Esophagus squamous epithelium (tissue), 5 donors: ENCODE measurements at places on chromosomes 3 and 15. TPM values are rescaled to one million over a fixed set of nuclear protein-coding genes. Genes with fewer than 3 reads are reported as not detected.

DNA sequence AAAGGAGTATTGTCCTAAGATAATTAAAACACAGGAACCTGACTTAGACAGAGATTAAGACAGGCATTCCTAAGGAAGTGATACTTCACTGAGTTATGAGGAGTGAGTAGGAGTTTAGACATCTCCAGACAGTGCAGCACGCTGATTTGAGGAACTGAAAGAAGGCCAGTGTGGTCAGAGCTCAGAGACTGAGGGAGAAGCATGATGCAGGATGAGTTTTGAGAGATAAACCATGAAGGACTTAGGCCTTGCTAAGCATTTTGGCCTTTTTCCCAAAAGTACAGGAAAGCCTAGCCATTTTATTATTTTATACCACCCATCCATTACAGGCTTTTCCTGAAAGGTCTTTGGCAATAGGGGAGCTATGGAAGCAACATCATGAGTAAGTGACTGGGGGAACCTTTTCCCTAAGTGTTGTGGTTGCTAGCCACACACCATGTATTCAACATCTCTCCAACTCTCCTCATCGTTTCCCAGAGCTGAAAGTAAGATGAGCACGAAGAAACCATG, 375.6 kb upstream of the TPRG1 start:
- no peak for DNase-seq

GRCh38 chr3:63943678-63944077, 31.5 kb upstream of the SCAANT1 start:
- DNase-seq: no peak

GRCh38 chr3:179565496-179565895, 2.8 kb downstream of the ACTL6A start:
- DNase-seq: no peak

- DNase-seq: no peak
Observed at GRCh38 chr3:157119369-157119951, 40.5 kb downstream of the CCNL1 start.

GRCh38 chr3:135192929-135193328, 397.9 kb downstream of the EPHB1 start:
- DNase-seq: no peak

DNA sequence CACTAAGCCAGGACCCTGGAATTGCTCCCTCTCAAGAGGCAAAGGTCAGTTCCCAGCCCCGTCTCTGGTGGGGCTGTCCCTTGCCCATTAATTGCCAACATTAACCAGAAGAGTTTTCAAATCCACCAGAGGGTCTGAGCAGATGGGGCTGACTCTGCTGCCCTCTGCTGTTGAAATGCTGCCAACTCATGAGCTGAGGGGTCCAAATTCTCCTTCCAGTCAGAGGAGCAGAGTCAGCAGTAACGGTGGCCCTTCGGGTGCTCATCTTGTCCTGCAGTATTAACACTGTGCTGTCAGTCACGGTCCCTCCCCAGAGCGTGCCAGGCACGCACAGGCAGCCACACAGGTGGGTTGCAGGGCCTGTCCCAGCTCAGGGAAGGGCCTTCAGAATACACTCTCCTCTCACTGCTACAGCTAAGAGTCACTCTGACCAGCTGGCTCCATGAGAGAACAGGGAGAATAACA, 10.7 kb upstream of the SPTBN5 start:
- DNase-seq: no peak

DNA sequence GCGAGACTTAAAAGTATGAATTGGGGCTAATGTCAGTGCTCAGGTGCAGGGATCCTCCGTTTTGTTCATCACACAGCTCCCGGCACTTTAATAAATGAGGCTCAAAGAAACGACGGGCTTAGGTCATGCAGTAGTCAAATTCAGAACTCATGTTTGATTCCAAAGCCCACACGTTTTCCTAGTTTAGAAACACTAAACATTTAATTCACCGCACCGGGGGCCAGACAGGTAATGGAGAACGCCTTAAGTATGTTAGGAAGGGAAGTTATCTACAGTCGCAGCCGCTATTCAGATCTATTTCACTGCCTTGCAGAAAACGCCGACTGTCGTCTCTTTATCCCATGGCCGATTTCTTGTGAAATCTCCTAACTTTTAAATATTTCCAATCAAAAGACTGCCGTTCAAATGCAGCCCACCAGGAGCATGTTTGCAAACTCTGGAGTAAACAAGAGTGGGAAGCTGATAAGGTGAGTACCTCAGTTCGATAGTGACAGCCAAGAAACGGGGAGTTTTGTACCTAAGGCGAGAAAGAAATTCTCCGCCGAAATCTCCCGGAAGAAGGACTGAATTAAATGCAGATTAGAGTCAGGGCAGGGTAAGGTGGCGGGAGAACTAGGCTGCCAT, 569 bp downstream of the HIGD2B start:
- no peak for DNase-seq

GRCh38 chr3:183824761-183825455, 469 bp downstream of the MAP6D1 start:
- no peak for DNase-seq

- no peak for DNase-seq
Observed at GRCh38 chr3:57877116-57877515, 121.0 kb downstream of the SLMAP start.

DNA sequence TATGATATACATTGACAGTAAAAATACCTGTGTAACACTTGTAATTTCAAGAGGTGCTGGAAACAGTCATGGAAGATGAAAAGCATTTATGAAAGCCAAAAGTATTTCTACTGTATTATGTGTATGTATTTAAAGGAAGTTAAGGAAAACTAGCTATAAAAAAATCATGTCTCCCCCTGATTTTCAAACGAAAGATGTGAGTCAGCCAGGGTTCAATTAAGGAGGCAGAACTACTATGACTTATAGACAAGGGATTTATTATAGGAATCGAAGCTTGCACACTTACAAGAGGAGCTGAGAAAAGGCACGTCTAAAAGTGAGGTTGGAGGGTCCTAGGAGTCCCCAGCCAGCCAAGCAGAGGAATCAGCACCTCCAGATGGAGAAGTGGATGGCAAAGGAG, 119.4 kb downstream of the SUCLG2 start:
- DNase-seq: no peak

- DNase-seq: no peak
Observed at GRCh38 chr3:107737914-107738313, 215.2 kb downstream of the BBX start.

DNA sequence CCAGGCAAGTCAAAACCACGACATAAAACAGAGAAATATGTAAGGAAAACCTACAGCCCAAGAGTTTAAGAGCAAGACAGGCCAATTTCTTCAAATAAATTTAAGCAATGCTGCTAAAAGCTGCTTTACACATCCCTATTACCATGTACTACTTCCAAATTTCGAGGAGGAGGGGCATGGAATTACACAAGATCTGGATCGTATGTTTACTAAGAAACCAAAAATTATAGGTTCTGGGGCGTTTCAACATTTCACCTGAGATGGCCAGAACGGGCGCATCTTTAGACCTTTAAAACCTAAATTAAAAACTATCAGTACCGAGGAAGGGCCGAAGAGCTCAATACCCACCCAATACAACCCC, 664 bp upstream of the NR2C2 start:
- no peak for DNase-seq

DNA sequence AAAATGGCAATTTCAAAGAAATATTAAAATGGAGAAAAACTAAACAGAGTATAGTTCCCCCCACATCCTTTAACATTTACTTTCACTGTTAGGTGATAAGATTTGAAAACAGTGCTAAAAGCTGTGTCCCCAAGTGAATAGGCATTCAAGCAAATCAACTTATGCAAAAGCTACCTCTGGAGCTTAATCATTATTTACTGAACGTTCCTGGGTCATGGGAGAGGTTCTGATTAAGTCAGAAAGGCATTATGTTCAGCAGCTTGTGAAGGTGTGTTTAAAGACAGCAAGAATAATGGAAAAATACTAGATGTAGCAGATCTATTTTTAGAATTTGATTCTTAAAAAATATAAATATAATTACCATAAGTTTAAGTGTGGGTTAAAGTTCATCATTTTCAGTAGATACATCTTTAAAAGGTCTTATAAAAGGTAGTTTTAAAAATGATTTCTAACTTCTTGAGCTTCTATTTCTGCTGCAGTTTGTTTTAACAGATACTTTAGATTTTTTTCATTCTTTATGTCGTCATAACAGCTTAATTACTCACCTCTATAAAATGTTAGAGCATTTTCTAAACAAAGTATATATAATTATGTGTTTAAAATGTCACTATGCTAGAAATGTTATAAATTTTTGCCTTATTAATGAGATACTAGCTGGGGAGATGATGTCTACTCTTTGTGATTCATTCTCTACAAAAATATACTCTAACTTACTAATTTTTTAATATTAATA, 127.9 kb downstream of the MITF start:
- no peak for DNase-seq

GRCh38 chr15:90711842-90712241, 5.3 kb upstream of the BLM start:
- no peak for DNase-seq

GRCh38 chr3:125611908-125612307, 16.6 kb upstream of the OSBPL11 start:
- DNase-seq: no peak

- no peak for DNase-seq
Observed at GRCh38 chr3:129651435-129652202, 45.1 kb upstream of the PLXND1 start.

GRCh38 chr3:183122257-183122932, 23.1 kb upstream of the MCCC1 start:
- DNase-seq: no peak

GRCh38 chr3:122247087-122247824, 63.8 kb downstream of the CASR start:
- no peak for DNase-seq

- no peak for DNase-seq
Observed at GRCh38 chr3:157872902-157873301, 233.3 kb downstream of the SHOX2 start.

DNA sequence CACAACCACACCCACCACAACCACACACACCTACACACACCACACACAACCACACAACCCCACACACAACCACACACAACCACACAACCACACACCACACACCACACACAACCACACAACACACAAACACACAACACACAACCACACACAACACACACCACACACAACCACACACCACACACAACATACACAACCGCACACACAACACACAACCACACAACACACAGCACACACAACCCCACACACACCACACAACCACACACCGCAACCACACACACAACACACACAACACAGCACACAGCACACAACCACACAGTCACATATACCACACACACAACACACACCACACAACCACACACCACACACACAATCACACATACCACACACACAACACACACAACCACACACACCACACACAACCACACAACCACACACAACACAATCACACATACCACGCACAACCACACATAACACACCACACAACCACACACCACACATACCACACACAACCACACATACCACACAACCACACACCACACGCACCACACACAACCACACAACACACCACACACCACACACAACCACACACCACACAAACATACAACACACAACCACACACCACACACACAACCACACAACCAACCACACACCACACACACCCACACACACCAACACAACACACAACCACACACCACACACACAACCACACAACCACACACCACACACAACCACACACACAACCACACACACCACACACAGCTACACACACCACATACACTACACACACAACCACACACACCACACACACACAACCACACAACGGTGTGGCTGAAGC, 23.7 kb downstream of the CPN2 start:
- no peak for DNase-seq

DNA sequence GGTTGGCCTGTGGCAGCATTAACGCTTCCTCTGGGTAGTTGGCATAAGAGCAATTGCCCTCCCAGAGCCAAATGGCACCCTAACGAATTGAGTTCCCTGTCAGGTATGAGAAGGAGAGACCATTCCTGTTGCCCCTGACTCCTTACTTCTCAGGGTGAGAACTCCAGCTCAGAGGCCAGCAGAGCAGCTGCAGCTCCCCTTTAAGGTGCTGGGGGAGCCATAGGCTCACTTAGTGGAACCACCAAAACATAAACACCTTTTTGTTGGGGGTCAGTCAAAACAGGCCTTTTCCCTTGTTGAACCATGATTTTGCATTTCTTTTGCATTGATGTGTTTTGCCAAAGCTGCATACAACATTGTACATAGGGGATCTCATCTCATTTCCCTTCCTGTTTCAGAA, 28.1 kb upstream of the LHFPL4 start:
- DNase-seq: no peak

GRCh38 chr3:22039161-22039560, 288.2 kb upstream of the ZNF385D start:
- no peak for DNase-seq

GRCh38 chr15:80478075-80478474, 73.9 kb downstream of the ARNT2 start:
- DNase-seq: no peak

- no peak for DNase-seq
Observed at GRCh38 chr3:50187750-50188149, 3.7 kb upstream of the GNAT1 start.

DNA sequence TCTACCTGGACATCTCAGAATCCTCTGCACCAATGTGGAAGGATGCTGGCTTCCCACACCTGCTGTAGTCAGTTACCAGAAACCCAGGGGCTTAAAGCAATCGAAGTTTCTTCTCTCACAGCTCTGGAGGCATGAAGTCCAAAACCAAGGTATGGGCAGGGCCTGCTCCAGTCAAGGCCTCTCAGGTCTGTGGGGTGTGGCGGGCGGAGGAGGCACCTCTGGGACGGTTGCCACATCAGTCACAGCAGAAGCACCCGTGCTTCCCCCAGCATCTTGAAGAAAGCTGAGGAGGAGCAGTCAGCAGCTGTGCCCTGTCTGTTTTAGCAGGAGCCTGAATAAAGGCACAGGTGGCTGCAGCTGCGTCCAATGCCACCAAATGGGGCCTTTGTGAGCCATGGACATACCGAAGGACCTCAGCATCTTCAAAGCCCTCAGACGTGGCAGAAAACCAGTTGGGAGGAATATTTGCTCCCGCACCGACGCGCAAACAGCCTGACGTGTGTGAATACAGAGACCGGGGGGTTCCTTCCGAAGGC, 68.9 kb downstream of the TFRC start:
- no peak for DNase-seq

The BTD gene
- 14.4 TPM for total RNA-seq

The NR2E3 gene
- 0.38 TPM for total RNA-seq

The C3orf80 gene
- 0.53 TPM for total RNA-seq

The OSTN gene
- total RNA-seq: not detected

The MESP1 gene
- 0.23 TPM for total RNA-seq

The PYGO1 gene
- total RNA-seq: 1.3 TPM

The WNT5A gene
- total RNA-seq: 28.8 TPM

The GOLGA8N gene
- total RNA-seq: 6.5 TPM

The SPTSSB gene
- total RNA-seq: 3.5 TPM

The FOXB1 gene
- total RNA-seq: not detected

The C15orf39 gene
- total RNA-seq: 33.3 TPM

The BDH1 gene
- total RNA-seq: 60.6 TPM

The GOLGA6B gene
- not detected for total RNA-seq

The ROBO2 gene
- 8.4 TPM for total RNA-seq

The OGG1 gene
- total RNA-seq: 20.6 TPM

The GOLGA8A gene
- total RNA-seq: 24.4 TPM

The MB21D2 gene
- 2.9 TPM for total RNA-seq

The SLC12A1 gene
- total RNA-seq: not detected

The ALPK3 gene
- 3.5 TPM for total RNA-seq
